Urinary bladder (tissue), 4 donors: ENCODE measurements at places on chromosomes 16 and 17. TPM values are rescaled to one million over a fixed set of nuclear protein-coding genes. Genes with fewer than 3 reads are reported as not detected.

CKLF gene
- total RNA-seq = 54.7 TPM

TSNAXIP1 gene
- total RNA-seq = 1.2 TPM

- DNase-seq = no peak
Measured at GRCh38 chr16:4693956-4694641, 737 bp downstream of the NUDT16L1 start.

B9D1 gene
- 14.5 TPM for total RNA-seq

DNA sequence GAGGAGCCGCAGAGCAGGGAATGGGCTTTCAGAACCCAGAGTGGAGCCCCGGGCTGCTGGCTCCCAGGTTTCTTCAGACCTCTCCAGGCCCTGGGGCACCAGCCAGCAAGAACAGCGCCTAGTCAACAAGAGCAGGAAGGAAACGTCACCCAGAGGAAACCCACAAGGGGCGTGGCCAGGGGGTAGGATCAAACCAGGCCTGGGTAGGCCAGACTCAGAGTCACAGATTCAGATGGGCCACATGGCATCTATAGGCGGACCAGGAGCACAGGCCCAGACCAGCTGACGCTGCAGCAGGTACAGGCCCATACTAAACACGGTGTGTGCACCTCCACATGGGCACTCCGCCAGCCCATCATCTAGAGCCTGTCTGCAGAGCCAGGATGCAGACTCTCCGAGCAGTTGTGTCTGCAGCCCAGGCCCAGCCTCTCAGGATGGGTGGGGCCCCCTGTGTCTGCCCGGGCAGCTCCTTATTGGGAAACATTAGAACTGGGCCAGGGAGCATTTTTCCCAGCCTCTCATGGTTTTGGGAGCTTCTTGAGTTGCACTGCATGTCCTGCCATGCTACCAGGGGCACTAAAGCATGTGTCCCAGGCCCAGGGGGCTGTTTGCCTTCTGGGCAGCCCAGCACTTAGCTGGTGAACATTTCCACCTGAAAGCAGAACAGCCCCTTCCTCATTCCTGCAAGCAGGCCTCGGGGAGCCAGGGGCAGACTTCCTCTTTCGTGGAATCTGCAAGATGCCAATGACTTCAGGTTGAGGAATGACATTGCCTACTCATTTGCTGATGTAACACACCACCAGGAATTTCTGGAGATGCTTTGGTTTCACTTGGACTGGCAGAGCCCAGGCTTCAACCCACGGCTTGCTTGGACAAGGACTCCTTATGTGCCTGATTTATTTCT is at the start of gene NLRP1:
Gene NLRP1, minus strand, starts transcription at position 127 of the 904 bp plus-strand sequence. CDS start 552 bp downstream, outside the sequence.
- DNase-seq = peak; percentile 8

DNA sequence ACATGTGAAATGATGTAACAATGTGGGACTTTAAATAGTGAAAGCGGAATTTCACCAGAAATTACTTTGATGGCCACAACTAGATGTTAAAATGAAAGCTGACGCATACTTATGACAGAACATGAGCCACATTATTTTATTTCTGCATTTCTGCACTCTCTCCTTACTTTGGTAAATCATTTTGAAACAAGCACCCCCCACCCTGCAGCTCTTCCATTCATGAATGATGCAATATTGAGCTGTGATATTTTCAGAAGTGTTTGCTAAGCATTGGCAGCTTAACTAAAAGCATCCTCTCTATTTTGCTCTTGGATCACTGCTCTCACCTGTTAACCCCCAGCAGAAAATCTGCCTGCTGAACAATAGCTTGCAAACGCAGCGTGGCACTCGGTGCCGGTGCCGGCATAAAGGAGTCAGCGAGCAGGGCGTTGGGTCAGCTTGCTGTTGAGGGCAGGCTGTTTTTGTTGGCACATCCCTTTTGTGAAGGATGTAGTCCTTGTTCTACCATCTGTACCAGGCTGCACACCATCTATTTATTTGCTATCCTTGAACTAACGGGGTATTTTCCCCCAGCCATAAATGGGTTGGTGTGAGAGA is 30.8 kb upstream of the CBLN1 start:
- no peak for DNase-seq

PIPOX gene
- total RNA-seq = 4.0 TPM

DNA sequence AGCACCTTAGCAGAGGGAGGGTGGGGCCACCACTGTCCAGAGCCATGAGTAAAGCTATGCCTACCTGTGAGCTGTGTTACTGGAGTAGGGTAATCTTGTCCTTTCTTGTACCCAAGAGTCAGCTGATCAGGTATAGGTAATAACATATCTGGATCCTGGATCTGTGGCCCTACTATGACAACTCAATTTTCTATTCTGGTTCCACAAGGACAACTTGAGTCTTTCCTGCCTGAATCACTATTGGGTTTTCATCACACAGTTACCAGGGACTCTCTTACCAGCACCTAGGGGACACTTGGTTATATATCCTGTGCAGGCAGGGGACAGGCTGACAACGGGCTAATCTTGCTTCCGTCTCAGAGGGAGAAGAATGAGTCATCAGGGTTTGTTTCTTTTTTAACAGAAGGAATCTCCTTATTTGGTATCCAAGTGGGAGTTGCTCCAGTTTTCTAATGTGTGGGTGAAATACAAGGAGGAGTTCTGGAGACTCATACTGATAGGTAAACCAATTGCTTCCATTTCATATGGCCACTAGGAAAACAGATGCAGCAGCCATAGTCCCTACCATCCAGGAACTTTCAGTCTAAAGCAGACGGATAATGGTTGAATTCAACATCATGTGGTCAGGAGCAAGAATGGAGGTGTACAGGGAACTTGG is 6.8 kb downstream of the ZNF267 start:
- DNase-seq = no peak

TBC1D28 gene
- not detected for total RNA-seq

ZG16 gene
- not detected for total RNA-seq

KIF2B gene
- not detected for total RNA-seq

ANKRD40 gene
- total RNA-seq = 37.6 TPM

GRCh38 chr16:80167657-80168390 is 373.0 kb upstream of the DYNLRB2 start:
- DNase-seq = no peak

DNA sequence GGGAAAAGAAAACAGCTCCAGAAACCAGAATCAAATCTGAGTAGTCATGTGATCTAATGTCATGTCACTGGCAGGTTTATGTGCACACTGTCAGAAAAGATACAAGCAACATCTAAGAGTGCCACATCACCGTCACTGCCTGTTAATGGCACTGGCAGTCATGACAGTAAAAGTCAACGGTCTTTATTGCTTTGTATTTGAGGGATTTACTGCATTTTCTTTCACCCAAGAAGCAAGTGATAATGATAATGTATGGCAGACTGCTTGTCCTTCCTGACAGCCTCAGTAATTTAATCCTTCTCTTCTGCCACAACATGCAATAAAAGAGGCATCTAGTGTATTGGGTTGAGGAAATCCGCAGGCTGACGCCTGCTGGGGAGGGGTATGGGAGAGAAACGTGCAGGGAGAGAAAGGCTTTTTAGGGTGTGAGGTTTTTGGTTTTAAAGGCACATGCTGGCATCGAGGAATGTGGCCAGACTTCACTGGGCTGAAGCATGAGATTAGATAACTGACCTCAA is 92.4 kb downstream of the RPGRIP1L start:
- no peak for DNase-seq

DNA sequence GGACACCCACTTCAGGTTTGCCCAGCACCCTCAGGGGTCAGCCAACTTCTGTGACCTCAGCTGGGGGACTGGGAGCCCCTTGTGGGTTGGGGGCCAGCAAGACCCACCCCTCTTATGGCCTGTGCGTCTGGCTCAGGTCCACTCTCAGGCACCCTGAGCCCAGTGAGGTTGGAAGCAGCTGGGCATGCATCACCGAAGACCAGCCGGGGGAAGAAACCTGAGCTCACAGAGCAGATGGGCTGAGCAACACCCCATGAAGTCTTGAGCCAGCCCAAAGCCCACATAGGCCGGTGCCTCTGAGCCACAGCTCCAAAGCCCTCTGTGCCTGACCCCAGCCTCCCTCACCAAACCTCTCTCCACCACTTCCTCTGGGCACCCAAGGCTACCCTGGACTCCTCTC is 166.7 kb downstream of the RBFOX3 start:
- DNase-seq = no peak

DNA sequence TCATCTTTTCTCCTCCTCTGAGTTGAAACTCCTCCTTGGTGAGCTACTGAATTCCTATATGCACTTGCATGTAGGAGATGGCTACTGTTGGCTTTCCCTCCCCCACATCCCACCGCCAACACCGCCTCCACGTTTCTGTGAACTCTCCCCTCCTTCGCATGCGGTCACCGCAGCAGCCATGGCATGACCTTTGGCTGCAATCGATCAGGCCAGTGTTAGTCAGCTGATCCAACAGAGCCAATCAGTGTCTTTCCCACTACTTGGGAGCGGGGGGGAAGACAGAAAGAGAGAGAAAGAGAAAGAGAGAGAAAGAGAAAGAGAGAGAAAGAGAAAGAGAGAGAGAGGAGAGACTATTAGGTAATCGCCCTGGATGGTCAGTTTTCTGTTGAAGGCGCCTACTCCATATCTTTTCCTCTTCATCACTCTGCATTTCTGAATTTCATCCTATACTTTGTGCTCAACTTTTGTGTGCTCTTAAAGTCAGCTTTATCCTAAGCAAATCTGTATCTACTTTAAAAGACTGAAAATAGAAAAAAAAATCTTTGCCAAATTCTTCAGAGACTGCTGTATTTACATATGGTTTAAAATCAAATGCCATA is 22.7 kb downstream of the ASGR1 start:
- DNase-seq = no peak

- DNase-seq = no peak
Measured at GRCh38 chr17:81511804-81512561, 616 bp downstream of the ACTG1 start.

HAGH gene
- total RNA-seq = 20.9 TPM

- DNase-seq = no peak
Measured at GRCh38 chr17:10993126-10993525, 155.2 kb upstream of the PIRT start.

DNA sequence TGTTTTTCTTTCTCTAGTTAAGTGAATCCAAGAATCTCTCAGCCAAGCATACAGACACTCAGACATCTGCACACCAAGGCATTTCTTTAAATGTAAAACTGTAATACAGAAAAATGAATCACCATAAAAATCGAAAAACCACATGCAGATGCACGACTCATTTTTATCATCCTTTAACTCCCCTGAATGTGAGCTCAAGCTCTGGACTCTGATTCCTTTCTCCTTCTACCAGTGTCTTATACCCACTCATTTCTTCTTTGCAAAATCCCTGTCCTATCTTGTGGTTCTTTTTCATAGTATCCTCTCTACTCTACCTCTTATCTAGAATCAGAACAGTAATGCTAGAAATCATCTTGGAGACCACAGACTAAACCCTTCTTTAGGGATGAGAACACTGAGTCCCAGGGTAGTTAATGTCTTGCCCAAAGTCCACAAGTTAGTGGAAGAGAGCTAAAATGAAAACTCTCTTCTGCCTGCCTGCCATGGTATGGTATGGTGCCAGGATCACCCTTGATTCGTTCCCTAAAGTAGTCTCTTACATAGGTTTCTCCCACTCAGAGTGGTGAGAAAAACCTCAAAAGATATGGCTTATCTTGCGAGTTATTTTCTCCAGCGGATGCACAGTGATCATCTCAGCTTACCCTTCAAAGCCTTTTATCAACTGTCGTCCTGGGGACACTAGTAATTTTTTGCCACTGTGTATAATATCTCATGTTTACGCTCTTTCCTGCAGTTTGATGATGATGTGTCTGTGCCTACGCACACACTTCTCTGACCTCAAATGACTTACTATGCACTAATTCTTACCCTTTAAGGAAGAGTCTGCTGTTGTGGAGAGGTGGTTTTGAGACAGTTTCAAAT is 30.2 kb downstream of the BRD7 start:
- DNase-seq = no peak

- DNase-seq = no peak
Measured at GRCh38 chr16:87919681-87919994, 16.7 kb downstream of the CA5A start.

- no peak for DNase-seq
Measured at GRCh38 chr17:43219746-43220380, 8.2 kb downstream of the TMEM106A start.

CES3 gene
- total RNA-seq = not detected

GRCh38 chr17:44770166-44770925 is 11.6 kb downstream of the ADAM11 start:
- no peak for DNase-seq

VAT1L gene
- 33.2 TPM for total RNA-seq

DNA sequence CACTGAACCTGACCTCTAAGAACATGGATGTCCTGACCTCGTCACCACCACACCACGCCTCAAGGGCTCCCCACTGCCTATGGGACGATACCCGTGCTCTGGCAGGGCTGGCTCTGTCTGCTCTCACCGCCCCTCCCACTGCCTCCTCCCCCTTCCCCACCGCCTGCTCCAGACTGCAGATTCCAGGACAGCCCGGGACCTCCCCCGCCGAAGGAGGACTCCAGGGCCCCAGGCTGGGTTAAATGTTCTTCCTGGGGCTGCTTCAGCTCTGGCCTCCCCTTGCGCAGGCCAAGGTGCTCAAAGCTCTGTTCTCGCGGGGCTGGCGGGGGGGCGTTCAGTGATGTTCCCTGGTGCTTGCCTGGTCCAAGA is 3.1 kb downstream of the NPW start:
- no peak for DNase-seq

DNA sequence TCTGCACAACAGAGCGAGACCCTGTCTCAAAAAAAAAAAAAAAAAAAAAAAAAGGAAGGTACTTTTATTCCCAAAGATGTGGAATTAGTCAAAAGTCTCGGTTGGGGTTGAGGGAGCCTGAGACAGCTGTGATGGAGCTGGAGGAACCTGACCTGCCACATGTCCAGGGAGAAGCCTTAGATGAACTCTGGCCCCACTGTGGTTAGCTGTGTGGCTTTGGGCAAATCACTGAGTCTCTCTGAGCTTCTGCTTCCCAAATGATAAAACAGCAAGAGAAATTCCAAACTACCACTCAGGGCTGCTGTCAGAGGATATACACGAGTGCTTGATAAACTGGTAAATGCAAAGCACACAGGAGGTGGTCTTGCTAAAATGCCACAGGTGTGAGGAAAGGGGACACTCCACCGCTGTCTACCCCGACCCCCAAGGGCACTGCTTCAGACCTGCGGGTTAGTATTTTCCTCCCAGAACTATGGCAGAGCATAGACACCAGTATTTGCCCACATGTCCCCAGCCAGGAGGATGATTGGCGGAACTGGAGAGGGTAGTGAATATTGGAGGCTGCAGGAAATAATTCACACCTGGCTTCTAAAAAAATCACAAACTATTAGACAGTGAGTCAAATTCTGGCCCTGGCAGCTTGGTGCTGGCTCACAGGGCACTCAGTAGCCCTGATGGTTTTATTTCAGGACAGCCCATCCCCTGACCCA is 14.7 kb downstream of the DRC3 start:
- DNase-seq = no peak

DNA sequence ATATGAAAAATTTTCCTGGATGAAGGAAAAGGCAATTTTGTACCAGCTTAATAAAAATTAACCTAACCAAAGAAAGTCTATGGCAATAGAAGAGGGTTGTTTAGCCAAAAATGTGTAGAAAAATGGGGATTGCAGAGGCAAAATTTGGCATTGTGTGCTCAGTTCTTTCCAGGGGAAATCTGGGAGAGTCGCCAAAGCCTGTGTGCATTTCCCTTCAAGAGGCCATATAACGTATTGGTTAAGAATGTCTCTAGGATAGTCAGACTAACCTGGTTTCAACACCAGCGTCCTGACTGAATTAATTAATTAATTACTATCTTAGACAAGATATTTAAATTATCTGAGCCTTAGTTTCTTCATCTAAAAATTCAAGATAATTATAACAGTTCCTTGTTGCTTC is 44.8 kb upstream of the HLF start:
- DNase-seq = no peak

NAGS gene
- total RNA-seq = 0.90 TPM

CNOT1 gene
- 141 TPM for total RNA-seq

CLEC10A gene
- 5.0 TPM for total RNA-seq

SLC16A13 gene
- total RNA-seq = 0.37 TPM
